ENCODE measurements at places on chromosomes 1 and 21. TPM values are rescaled to one million over a fixed set of nuclear protein-coding genes. Genes with fewer than 3 reads are reported as not detected.

The FCGR2B gene
- total RNA-seq, result 1.9 TPM

The A3GALT2 gene
- total RNA-seq, result 0.66 TPM

The LAMC2 gene
- total RNA-seq, result 3.1 TPM

The MFSD2A gene
- total RNA-seq, result 3.1 TPM
